ENCODE measurements at places on chromosomes 2 and 18. TPM values are rescaled to one million over a fixed set of nuclear protein-coding genes. Genes with fewer than 3 reads are reported as not detected.

DNA sequence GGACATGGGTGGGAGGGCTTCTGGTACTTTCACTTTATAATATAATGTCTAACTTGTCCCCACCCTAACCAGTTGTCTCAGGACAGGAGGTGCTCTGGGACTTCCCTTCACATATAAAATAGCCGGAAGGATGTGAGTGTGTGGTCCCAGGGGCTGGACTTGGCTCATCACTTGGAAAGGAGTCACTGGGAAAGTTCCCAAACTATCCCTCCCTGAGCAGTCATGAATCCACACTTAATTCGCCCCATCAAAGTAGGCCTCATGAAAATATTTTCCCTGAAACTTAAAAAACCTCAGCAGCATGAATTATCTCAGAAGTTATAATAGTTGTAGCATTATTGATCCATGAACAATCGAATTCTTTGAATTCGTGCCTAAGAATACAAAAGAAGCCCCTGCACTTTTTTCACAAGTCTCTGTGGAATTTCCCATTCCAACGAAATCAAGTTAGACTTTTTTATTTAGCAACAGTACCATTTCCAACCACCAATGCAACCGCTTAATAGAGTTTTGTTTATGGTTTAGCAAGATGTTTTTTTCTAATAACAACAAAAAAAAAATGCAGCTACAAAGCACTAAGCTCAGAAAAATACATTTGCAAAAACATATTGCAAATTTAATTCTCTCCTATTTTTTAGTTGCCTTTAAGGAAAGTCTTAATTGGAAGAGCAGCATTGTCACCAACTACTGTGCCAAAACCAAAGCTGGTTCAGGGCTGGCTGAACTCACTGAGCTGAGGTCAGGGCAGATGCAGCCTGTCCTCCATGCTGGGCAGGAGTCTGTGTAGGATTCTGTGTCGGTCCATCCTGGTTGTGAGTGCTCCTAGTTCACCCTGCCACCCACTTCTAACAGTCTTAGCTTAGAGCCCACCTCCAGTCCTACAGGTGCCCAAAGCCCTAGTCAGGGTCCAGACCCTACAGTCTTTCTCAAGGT lies 68.8 kb upstream of the SPTBN1 start:
- H3K4me1 ChIP-seq, result no peaks in the 10 kb centered on the region
- H3K27me3 ChIP-seq, result no peaks in the 10 kb centered on the region
- DNase-seq, result no peak
- no peak overlapping the region for H3K4me3 ChIP-seq
- no peaks in the 10 kb centered on the region for H3K36me3 ChIP-seq

Gene GYPC
- 20.0 TPM for polyA plus RNA-seq

DNA sequence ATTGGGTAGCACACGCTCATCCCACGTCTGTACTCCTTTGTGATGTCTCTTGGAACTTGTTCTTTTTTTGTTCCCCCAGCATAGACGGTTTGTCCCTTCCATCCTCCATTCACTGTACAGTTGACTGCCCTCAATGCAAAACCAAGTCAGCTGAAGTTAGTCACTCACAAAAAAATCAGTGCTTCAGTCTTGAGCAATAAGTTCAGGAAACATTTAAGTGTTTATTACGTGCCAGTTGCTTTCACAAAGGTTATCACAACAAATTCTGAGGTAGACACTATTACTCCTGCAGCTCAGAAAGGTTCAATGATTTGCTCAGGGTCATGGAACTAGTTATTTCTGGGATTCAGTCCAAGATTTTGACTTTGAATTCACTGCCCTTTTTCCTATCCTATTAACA lies 102.2 kb downstream of the PDE1A start:
- no peaks in the 10 kb centered on the region for H3K36me3 ChIP-seq
- no peaks in the 10 kb centered on the region for H3K4me1 ChIP-seq
- no peak overlapping the region for H3K4me3 ChIP-seq
- no peak overlapping the region for H3K27ac ChIP-seq

DNA sequence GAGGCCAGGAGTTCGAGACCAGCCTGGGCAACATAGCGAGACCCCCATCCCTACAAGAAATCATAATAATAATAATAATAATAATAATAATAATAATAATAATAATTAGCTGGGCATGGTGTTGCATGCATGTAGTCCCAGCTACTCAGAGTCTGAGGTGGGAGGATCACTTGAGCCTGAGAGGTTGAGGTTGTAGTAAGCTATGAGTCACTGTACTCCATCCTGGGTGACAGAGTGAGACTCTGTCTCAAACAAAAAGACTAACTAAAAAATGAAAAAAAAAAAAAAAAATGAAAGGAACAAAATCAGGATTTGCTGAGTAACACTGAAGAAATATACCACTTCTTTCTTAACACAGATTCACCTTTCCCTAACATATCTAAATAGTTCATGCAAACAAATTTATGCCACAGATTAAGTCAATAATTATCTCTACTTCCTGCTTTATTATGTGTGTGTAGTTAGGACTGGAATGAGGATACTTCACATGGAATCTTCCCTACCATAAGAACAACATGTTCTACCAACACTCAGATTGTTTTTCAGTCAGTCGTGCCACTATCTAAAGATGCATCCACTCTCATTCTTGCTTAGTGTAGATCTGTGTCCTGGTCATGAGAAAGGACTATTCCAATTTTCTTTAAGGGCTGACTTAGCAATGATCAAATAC lies 928.7 kb downstream of the SLC4A3 start:
- no peak overlapping the region for H3K27ac ChIP-seq
- no peaks in the 10 kb centered on the region for H3K36me3 ChIP-seq
- no peaks in the 10 kb centered on the region for H3K27me3 ChIP-seq
- no peak for DNase-seq
- no peak overlapping the region for H3K4me3 ChIP-seq
- H3K4me1 ChIP-seq, result no peaks in the 10 kb centered on the region

- no peaks in the 10 kb centered on the region for H3K27me3 ChIP-seq
- H3K27ac ChIP-seq, result no peak overlapping the region
- peaks cover 56% of the 10 kb centered on the region for H3K36me3 ChIP-seq
- H3K4me1 ChIP-seq, result no peaks in the 10 kb centered on the region
- no peak overlapping the region for H3K4me3 ChIP-seq
Observed at GRCh38 chr2:241225983-241226382, 37.5 kb downstream of the ANO7 start.

- peak overlapping the region; percentile 99 for H3K27ac ChIP-seq
- H3K36me3 ChIP-seq, result no peaks in the 10 kb centered on the region
- DNase-seq, result no peak
- H3K4me1 ChIP-seq, result peaks cover 31% of the 10 kb centered on the region
- H3K4me3 ChIP-seq, result peak overlapping the region; percentile 91
Observed at GRCh38 chr2:156340804-156341451, 8.4 kb upstream of the NR4A2 start.

Gene CPLX4
- polyA plus RNA-seq, result not detected

DNA sequence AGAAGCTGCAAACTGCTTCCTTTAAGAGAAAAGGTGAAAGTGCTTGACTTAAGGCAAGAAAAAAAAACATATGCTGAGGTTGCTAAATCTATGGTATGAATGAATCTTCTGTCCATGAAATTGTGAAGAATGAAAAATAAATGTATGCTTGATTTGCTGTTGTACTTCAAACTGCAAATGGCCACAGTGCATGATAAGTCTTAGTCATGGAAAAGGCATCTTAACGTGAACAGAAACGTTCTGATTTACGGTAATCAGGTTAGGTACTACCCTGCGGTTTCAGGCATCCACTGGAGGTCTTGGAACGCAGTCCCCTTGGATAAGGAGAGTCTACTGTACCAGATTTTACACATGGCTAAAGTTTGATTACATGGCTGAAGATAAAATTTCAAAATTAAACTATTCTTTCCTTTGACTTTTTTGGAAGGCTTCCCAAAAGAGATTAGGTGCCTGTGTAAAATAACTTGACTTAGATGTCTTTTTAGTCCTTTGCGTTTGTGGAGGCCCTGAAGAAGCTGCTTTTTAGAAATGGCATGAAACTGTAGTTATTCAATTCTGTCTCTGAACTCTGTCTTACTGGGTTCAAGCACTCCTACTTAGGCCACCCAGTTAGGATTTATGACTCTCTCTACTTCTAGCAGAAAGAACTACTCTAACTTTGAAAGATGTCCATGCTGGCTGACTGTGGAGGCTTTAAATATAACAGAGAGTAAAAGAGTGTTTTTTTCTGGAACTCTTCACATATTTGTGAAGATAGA lies 35.9 kb upstream of the SCN9A start:
- H3K4me3 ChIP-seq, result no peak overlapping the region
- no peak overlapping the region for H3K27ac ChIP-seq
- no peak for DNase-seq
- no peaks in the 10 kb centered on the region for H3K27me3 ChIP-seq

- no peaks in the 10 kb centered on the region for H3K36me3 ChIP-seq
- H3K27ac ChIP-seq, result no peak overlapping the region
- H3K4me3 ChIP-seq, result no peak overlapping the region
- no peaks in the 10 kb centered on the region for H3K4me1 ChIP-seq
- DNase-seq, result no peak
Observed at GRCh38 chr2:8566774-8567468, 114.9 kb upstream of the ID2 start.

GRCh38 chr2:223314811-223315210 lies 262.8 kb downstream of the KCNE4 start:
- H3K27me3 ChIP-seq, result no peaks in the 10 kb centered on the region
- H3K36me3 ChIP-seq, result no peaks in the 10 kb centered on the region
- no peak overlapping the region for H3K27ac ChIP-seq
- no peaks in the 10 kb centered on the region for H3K4me1 ChIP-seq

DNA sequence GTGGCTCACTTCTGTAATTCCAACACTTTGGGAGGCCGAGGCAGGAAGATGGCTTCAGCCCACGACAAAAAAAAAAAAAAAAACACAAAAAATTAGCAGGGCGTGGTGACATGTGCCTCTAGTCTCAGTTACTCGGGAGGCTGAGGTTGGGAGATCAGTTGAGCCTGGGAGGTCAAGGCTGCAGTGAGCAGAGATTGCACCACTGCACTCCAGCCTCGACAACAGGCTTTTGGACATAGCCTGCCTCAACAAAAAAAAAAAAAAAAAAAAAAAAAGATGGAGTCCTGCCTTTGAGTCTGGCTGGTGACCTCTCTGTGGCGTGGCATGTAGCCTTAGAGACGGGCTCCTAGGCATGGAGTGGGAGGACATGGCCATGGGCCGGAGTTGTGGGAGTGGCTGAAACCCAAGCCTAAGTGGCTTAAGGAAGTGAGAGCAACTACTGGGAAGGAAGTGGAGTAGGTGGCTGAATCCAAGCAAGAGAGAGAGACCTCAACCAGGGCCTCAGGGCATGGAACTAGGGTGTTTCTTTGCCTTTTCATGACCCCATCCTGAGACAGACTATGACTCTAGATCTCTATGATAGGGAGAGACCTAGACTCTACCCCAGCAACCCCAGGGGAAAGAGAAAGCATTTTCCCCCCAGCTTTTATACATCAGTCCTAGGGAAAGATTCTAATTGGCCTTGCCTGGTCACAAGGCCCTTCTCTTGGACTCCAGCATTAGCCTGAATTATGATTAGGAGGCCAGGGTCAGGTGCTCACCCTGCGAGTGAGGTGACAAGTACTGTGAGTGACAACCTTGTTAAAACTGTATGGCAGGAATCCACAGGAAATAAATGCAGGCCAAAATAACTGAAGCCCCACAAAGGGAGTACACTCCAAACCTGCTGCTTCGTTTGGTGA lies 34.2 kb downstream of the NPAS2 start:
- no peaks in the 10 kb centered on the region for H3K36me3 ChIP-seq
- DNase-seq, result no peak
- peaks cover 5% of the 10 kb centered on the region for H3K4me1 ChIP-seq
- no peak overlapping the region for H3K27ac ChIP-seq

- no peak overlapping the region for H3K4me3 ChIP-seq
- H3K4me1 ChIP-seq, result no peaks in the 10 kb centered on the region
- H3K27me3 ChIP-seq, result no peaks in the 10 kb centered on the region
- H3K36me3 ChIP-seq, result no peaks in the 10 kb centered on the region
- no peak for DNase-seq
Observed at GRCh38 chr18:27789406-27789805, 387.5 kb downstream of the CDH2 start.

GRCh38 chr2:122707224-122707824 lies 951.9 kb downstream of the TSN start:
- H3K27ac ChIP-seq, result no peak overlapping the region
- no peak overlapping the region for H3K4me3 ChIP-seq
- no peaks in the 10 kb centered on the region for H3K36me3 ChIP-seq

DNA sequence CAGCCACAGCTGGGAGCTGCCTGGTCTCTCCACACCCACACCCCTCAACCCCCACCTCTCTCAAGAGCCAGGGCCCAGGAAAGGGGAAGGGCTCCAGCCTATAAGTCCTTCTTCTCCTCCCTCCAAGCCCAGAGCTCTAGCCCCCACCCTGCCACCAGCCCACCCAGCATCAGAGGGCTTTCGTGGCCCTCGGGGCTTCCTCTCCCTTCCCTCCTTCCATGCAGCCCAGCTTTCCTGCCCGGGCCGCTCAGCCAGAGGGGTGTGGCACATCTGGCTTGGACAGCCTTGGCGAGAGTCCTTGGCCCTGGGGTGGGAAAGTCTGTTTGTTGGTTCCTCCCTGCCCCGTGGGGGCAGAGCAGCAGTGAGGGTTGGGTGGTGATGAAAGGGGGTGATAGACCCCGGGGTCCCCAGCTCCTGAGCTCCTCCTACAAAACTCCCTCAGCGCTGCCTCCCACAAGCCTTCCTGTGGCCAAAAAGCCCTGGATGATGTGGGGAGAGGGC lies 7.0 kb downstream of the TNS1 start:
- peaks cover 25% of the 10 kb centered on the region for H3K4me1 ChIP-seq
- DNase-seq, result no peak
- no peak overlapping the region for H3K4me3 ChIP-seq
- H3K27ac ChIP-seq, result no peak overlapping the region

Gene SOWAHC
- polyA plus RNA-seq, result 2.6 TPM

DNA sequence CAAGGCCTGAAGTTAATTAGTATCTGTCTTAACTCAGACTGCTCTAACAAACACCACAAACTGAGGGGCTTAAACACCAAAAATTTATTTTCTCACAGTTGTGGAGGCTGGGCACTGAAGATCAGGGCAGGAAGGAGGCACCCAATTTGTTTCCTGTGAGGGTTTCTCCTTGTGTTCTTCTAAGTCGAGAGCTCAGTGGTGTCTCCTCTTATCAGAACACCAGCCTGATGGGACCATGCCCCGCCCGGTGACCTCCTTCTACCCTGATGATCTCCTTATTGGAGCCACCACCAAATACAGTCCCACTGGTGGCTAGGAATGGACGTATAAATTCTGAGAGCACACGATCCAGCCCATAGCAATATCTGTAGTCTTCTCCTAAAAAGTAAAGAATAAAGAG lies 20.5 kb downstream of the TMEM18 start:
- no peak overlapping the region for H3K27ac ChIP-seq
- no peak for DNase-seq

DNA sequence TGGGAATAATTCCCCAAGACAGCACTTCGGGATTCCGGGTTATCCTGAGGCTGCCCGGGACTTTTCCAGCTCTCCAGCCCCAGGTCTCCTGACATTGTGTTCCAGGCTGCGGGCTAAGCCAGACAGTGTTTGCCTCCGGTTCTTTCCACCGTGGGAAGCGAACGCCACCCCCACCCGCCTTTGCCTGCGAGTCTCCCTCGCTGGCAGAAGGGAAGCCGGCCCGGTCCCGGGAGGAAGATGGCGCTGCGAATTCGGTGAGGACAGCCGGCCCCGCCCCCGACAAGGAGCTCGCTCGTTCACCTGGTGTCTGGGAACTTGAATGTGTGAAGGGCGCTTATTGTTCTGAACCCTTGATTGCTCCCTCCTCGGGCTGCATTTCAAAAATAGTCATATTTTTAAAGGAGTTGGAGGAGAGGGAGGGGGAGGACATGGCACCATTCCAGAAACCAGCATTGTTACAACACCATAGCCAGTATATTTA lies 2.9 kb downstream of the LRATD1 start:
- no peaks in the 10 kb centered on the region for H3K4me1 ChIP-seq
- peaks cover 41% of the 10 kb centered on the region for H3K27me3 ChIP-seq
- H3K27ac ChIP-seq, result no peak overlapping the region
- no peak for DNase-seq
- no peaks in the 10 kb centered on the region for H3K36me3 ChIP-seq
